ENCODE measurements at places on chromosomes 2 and 18. TPM values are rescaled to one million over a fixed set of nuclear protein-coding genes. Genes with fewer than 3 reads are reported as not detected.
A peak's percentile ranks its signal among the peaks of the same experiment; 100 is the strongest.

- no peak for DNase-seq
These were observed 6.2 kb upstream of the SPEG start for GRCh38 chr2:219428469-219428868.

DNA sequence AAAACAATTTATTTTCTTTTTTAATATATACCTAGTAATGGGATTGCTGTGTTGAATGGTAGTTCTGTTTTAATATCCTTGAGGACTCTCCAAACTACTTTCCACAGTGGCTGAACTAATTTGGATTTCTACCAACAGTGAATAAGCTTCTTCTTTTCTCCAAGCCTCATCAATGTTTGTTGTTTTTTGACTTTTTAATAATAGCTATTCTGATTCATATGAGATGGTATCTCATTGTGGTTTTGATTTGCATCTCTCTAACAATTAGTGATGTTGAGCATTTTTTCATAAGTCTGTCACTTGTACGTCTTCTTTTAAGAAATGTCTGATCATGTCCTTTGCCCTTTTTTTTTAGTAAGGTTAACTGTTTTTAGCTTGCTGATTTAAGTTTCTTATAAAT, 863.3 kb downstream of the CNTNAP5 start:
- DNase-seq: no peak

Gene MZT2B
- 438 TPM for total RNA-seq

GRCh38 chr2:33190393-33190937, 243.7 kb downstream of the LTBP1 start:
- no peak for DNase-seq

DNA sequence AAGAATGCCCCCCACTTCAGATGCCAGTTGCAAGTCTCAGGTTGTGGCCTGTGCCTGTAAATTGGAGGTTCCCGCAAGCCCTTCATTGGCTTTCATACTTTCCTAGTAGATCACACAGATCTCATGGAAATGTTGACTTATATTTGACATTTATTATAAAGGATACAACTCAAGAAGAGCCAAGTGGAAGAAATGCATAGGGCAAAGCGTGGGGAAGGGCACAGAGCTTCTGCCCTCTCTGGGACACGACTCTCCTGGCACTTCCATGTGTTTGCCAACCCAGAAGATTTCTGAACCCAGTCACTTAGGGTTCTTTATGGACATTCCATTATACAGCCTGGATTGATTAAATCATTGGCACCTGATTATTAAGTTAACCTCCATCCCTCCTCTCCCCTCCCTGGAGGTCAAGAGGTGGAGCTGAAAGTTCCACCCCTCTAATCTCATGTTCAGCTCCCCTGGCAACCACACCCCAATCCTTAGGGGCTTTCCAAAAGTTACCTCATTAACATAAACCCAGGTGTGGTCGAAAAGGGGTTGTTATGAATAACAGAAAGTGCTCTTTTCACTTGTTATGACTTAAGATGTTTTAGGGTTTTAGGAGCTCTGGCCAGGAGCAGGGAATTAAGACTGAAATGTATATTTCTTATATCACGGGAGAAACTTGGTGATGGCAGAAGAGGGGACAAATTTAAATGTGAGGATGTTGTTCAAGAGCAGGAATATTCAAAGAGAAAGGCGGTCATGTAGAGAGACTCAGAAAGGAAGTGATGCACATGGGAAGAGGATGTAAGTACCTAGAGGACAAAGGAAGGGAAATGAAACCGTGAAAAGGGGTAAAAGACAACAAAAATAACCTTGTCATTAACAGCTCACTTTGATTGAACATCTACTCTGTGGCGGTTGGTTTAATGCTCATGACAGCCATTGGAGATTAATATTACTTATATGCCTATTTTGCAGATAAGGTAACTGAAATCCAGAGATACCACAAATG, 31.8 kb downstream of the SP100 start:
- no peak for DNase-seq

DNA sequence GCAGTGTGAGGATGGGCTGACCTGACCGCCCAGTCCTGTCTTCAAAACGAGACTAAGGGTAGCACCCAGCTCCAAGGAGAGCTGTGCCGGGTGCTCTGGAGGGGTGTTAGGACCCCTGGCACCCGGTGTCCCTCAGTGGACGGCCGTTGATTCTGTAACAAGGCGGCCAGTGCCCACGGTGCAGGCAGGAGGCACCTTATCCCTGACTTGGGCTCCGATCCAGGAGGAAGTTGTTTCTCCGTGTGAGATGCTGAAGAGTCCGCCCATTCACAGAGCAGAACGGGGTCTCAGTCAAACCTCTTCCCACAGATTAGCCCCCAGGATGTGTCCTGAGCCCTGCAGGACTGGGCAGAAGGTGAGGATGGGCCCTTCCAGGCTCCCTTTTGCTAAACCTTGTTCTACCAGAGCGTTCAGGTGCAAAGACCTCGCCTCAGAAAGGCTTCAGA, 123.0 kb downstream of the NFATC1 start:
- DNase-seq: no peak

DNA sequence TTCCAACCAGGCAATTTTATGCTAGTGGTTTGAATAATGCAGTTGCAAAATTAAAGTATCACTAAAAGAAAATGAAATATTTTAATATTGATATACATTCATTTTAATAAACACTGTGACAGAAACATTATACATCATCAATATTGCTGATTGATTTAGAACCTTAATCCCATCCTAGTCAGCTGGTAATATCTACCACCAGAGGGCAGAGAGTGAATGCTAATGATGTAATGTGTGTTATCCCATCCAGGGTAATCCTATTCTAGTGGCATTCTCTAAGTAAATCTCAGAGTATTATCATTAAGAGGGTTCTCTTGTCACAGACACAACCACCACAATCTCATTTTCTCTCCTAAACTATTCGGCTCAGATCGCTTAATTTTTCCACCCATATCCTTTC, 477.4 kb downstream of the CPS1 start:
- peak; percentile 29 for DNase-seq

- DNase-seq: peak; percentile 2
These were observed 21.9 kb upstream of the MTERF4 start for GRCh38 chr2:241123816-241124536.

- DNase-seq: no peak
These were observed 2.8 kb downstream of the C1D start for GRCh38 chr2:68059784-68060525.

DNA sequence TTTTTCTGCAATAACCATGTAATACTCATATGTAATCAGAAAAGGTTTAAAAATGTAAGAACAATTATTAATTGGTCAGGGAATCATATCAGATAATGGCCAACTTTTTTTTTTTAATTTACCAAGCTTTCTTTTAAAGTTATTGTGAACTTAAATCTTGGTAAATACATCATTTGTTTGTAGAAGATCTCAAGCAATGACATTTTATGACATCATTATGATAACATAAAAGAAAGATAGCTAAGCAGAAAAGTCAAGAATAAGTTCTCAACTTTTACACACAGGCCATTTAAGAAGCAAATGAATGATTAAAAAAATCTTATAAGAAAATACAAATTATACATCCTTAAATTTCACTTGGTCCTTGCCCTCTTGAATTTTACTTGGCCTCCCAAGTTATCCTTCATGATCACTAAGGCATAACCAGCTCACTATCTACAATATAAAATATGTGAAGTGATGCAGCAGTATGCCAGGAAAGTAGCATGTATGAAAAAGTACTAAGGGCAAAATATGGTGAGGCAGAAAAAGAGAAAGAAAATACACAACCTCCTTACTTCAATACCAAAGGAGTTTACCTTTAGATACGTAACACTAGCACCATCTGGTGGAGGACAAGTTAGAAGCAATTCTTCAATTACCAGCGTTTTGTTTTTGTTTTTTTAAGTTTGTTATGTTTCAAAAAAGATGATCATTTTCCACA, 116.6 kb downstream of the SRBD1 start:
- peak; percentile 60 for DNase-seq

Gene ELP2
- total RNA-seq: 70.3 TPM

DNA sequence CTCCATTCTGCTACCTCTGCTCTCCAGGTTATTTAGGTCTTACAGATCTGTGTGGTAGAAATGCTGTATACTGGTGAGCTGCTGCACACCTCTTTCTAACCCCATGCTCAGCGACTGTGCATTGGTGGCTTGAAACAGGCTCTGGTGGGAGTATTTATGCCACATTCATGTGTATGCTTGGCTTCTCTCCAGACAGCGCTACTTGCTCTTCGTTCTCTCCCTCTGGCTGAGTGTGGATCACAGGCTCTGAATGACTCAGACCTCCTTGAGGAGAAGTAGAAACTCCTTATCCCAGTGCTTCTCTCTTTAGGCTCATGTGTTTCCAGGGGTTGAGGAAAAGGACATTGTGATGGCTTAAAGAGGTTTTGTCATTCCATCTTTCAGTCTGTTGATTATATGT, 54.9 kb downstream of the FHOD3 start:
- no peak for DNase-seq

DNA sequence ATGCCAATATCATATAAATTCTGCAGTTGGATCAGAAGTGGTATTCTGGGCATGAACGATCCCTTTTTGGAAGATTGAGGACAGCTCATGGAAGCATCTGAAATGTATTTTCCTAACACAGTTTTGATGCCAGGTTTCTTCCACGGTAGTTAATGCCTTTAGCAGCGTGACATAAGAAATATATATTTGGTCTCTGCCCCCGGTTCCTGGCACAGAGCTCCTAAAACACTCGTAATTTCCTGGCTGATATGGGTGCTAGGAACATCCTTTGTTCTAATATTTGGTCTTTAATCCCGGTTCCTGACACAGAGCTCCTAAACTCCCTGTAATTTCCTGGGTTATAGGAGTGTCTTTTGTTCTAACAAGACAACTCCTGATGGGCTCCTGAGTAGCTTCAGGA, 8.2 kb upstream of the CABLES1 start:
- DNase-seq: no peak

DNA sequence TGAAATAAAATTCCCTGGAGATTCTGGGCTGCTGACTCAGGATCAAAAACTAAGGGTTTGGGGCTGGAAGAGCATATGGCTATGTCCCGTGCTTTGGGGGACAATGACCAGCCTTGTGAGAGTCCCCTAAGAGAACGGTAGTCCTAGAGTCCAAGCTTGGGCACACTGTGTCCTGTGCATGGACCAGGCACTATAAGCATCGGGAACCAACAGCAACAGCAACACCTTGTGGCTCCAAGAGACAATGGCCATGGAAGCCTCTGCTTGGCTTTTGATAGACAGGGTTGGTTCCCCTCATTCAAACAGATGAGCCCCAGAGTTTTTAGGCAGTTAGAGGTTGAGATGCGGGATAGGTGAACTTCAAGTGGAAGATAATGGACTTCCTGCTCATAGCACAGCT, 294.4 kb upstream of the CHAC2 start:
- no peak for DNase-seq

DNA sequence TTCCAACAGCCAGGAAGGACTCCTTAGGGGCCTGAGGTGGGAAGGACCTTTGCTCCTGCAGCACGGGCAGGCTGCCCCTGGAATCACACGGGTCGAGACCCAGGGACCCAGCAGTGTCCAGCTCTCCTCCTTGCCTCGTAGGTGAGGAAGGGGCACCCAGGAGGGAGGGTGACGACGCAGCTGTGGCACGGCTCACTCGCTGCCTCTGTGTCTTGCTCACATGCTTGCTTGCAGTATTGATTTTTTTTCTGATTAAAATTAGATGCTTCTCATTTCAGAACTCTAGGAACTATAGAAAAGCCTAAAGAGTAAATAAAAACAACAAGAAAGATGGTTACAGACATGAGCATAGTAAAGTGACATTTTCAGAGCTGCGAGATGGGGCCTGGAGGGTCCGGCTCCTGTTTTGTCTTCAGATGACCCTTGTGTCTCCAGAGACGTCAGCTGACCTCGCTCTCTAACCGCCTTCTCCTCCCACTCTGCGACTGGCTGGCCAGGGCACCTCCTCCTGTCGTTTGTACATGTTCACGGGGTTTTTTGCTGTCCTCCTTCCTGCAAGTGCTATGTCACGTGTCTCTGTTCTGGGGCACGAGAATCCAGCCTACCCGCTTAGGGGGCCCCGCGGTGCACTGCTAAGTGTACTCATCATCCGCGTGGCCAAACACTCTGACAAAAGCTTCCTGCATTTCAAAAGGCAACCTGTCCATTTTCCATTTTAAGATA, 65.7 kb upstream of the ZNF236 start:
- DNase-seq: no peak

Gene RNF149
- total RNA-seq: 26.7 TPM

- no peak for DNase-seq
These were observed 330.5 kb upstream of the TCF4 start for GRCh38 chr18:55918444-55918843.

- no peak for DNase-seq
These were observed 457.0 kb upstream of the HNMT start for GRCh38 chr2:137507237-137507636.

Gene ESPNL
- total RNA-seq: 6.8 TPM

DNA sequence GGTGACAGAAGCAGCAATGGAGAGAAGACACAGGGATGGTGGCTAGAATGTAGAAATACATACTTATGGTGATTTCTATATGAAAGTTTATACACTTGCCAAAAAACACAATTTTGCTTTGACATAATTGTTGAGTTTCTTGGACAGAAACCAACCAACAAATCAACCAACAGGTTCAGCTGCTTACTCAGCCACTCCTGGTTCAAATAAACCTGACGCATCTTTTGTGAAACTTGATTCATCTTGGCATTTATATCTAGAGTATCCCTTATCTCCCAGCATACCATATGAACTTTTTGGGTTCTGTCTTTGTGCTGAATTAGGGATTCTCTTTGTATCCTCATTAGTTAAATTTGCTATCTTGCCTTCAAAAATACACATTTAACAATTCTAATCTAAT, 54.1 kb upstream of the ERBB4 start:
- no peak for DNase-seq

- no peak for DNase-seq
These were observed 146.1 kb downstream of the LNPK start for GRCh38 chr2:175855794-175856453.
